ENCODE measurements at places on chromosomes 11 and 22.

GRCh38 chr11:130830566-130830965 lies 85.7 kb downstream of the SNX19 start:
- no peak for DNase-seq

DNA sequence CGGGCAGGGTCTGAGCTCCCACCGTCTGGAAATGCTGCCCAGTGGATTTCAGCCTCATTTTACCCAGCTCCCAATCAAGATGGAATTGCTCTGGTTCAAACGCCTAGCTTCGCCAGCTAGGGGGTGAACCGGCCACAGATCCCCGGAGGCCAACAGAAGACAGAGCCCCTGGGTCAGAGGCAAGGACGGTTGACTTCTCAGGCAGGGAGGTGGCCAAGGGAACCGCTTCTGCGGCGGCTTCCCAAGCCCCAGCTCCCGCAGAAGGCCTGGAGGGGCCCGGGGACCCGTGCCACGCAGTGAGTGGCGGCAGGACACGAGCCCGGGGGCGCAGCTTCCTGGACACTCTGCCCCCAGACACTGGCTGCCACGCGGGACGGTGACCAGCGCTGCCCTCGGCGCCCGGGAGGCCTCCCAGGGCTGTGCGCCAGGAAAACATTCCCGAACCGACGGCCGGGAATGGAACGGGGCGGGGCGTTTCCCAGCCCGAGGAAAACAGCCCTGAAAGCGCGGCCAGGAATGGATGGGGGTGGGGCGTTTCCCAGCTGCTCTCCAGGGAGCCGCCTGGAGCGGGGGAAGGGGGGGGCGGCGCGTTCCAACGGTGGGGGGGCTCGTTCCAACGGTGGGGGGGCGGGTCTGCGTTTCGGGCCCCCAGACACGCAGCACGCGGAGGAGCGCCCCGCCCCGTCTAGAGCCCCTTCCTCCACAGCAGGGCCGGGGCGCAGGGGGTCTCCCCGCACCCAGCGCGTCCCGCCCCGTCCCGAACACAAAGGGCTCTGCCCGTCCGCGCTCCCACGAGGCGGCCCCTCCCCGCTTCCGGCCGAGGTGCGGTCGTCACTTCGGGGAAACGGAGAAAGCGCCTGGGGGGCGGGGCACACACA lies 13.5 kb upstream of the B4GALNT4 start:
- peak; percentile 72 for DNase-seq

DNA sequence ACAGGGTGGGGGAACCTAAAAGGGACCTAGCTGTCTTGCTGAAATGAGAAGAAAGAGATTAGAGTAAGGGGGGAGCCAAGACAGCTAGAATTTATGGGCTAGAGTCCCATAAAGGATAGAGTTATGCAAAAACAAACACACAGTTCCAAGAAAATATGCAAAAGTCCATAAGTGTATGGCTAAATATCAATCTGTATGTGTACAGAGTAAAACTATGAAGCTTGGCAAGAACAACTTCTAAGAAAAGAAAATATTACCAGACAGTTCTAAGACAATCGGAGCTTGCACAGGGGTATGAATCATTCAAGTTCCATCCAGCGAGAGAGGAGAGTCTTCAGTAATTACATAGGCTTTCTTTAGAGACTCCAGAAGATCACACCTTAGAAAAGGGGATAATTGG lies 41.8 kb downstream of the GDPD4 start:
- no peak for DNase-seq

GRCh38 chr11:103940551-103940950 lies 95.9 kb upstream of the DDI1 start:
- no peak for DNase-seq

GRCh38 chr22:21068681-21069276 lies 23.0 kb downstream of the LRRC74B start:
- DNase-seq = no peak

- DNase-seq = no peak
Observed at GRCh38 chr22:27416511-27417420, 384.8 kb downstream of the MN1 start.

- DNase-seq = no peak
Observed at GRCh38 chr11:134488512-134488911, 76.5 kb upstream of the B3GAT1 start.

DNA sequence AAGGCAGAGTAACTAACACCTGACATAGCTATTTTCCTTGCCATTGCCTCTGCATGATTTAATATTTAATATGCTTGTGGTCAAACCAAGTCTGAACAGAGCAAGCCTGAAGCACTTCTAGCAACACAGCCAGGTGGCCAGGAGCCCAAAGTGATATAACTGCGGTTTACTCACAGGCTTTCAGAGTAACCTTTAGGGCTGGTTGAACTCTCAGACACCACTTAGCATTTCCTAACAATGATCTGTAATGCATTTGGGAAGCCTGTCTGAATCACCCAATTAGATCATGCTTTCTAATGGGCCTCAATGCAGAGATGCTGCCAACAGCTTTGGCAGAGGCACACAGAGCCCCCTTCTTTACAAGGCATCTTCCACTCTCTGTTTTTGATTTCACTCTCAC lies 96.1 kb downstream of the FDX1 start:
- DNase-seq = no peak

DNA sequence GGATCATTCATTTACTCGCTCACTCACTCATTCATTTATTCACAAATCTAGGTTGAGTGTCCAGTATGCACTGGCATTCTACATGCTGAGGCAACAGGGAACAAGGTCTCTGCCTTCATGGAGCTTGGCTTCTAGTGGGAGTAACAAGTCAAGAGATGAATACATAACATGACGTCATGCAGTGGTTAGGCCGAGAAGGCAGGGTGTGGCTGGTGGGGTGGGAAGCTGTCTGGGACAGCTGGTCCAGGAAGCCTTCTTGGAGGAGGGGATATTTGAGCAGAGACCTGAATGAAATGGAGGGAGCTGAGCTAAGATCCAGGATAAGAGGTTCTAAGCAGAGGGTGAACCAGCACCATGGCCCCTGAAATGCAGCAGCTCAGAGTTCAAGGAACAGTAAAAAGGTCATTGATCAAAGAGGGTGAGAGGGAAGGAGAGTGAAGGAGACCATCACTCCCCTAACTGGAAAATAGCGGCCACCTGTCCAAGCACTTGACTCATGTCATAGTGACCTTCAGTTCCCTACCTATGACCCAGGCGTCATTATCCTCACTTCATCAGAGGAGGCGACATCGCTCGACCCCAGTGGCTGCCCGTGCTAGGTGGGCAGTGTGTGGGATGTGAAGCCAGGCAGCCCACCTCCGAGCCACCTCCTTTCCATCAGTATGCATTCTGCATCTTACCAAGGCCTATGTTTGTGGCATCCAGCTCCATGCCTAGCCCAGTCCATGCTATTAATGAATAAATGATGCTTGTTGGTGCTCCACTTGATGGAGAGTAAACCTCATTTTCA lies 105.0 kb downstream of the TSPAN18 start:
- no peak for DNase-seq
